Activated naive CD4-positive, alpha-beta T cell (primary cell): ENCODE measurements at places on chromosomes 1 and 21.

GRCh38 chr1:210686841-210687240, 358.1 kb downstream of the HHAT start:
- DNase-seq, result no peak

GRCh38 chr1:197778366-197778945, 3.2 kb upstream of the DENND1B start:
- DNase-seq, result no peak

GRCh38 chr1:224518528-224518927, 83.9 kb upstream of the WDR26 start:
- no peak for DNase-seq

- DNase-seq, result no peak
These were observed 56.2 kb downstream of the RUNX1 start for GRCh38 chr21:34992736-34993398.

DNA sequence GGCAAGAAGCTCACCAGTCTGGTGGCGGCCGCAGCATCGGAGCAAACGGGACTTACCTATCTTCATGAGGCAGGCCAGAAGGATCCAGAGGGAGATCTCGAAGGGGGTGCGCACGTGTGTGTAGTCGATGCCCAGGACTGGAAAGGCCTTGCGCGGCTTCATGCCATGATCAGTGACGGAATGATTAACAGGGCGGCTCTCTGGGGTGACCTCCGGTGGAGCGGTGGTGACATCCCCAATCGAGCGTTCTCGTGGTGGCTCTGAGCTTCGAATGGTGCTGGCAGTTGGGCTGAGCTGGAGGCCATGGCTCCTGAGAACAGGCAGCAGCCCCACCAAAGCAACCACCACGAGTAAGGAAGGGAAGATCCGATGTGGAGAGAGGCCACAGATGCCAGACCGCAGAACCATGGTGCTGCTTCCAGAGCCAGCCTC, 982 bp downstream of the SLC9A1 start:
- no peak for DNase-seq

DNA sequence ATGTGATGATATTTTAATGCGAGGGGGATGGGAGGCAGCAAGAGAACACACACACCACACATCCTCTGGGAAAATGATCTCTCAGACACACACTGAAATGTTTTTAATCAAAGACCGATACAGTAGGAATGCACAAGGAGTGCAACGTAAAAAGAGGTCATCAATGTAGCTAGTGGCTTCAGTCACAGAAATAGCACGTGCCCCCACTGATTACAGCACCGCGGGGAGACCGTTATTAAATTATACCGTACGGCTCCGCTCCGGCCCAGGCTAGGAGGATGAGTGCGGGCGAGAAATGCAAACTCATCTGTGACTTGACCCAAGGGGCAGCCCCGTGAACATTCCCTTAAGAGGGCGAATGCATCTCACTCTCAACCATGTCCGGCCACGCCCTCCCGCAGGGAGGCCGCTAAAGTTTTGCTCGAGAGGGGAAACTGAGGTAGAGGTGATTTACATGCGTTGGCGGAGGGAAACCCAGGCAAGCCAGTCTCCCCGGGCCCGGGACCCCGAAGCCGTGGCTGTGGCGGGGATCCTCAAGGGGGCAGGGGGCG, 552 bp downstream of the UBR4 start:
- DNase-seq, result no peak

DNA sequence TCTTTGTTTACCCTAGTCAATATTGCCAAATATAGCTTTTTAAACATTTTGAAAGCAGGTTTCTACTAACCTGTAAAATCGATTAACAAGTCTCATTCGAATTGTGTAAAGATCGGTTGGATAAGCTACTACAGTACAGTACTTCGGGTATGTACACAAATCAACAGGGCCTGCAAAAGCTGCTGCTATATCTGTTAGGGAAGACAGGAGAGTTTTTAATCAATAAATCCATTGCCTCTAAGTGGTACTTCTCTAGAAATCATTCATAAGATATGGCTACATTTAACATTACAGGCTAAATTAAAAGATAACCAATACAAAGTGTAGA, 34.8 kb upstream of the PSMG1 start:
- DNase-seq, result no peak

DNA sequence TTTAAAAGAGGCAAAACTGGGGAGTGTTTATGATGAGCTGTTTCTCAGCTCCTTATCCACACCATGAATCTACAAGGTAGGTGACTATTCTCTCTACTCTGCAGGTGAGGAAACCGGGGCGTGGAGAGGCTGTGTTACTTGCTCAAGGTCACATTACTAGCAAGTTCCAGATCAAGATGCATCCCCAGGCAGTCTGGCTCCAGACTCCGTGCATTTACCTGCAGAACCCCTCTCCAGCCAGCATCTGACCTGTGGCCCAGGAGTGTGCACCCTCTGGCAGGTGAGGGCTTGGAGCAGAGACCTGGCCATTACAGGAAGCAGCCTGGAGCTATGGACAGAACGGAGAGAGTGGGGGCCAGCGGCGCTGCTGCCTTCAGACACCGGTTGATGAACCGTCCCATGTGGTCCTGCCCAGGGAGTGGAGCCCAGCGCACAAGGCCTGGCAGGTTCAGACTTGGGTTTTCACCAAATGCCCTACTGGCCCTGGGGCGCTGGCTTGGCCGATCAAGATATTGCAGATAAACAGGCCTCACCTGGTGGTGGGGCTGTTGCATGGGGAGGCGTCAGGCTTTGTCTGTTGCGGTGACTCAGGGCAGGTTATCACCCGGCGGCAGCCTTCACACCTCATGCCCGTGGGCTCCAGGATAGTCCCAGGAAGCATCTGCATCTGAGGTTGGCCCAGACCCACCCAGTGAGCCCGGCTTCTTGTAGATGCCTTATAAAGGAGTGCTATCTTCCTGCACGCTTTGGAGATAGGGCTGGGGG, 29.2 kb upstream of the WNT4 start:
- no peak for DNase-seq

GRCh38 chr21:34554227-34554626, 42.2 kb upstream of the KCNE1 start:
- no peak for DNase-seq

DNA sequence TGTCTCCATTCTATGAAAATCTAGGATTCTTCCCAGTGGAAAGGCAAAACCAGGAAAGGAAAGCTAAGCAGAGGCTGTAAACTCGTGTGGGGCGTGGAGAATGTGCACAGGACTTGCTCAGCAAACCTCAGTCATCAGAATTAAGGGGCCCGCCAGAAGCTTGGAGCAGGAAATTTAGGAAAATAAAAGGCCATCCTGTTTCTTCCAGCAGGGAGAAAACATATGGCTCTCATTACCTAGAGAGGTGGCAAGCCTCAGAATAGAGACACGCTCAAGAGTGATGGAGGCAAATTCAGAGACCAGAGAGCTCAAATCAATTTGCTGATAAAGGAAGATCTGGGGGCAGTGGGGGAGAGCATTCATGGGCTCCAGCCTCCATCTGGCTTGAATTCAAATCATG, 151.9 kb upstream of the KLHDC7A start:
- DNase-seq, result no peak

- no peak for DNase-seq
These were observed 347.5 kb upstream of the DPYD start for GRCh38 chr1:98268316-98268715.

- DNase-seq, result no peak
These were observed 49.9 kb upstream of the ITPKB start for GRCh38 chr1:226788965-226789364.

DNA sequence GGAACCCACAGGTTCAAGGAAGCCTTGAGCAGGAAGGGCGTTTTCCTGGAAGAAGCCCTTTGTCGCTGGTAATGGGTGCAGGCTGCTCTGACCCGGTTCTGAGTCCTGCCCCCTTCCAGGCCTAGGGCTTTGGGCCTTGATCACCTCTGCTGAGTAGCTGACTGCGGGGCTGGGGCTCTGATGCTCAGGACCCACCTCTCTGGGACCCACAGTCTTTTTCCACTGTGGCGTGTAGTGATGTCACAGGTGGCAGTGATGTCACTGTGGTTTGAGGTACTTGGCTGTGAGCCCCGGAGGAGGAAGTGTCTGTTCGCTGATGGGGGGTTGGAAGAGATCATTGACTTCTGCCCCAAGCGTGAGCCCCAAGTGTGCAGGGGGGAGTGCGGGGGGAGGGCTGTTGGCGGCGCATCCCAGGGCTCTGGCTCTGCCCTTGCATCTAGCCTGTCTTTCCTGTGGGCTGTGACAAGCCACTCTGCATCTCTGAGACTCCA, 6.9 kb downstream of the TNFRSF1B start:
- DNase-seq, result peak; percentile 27
